Activated T-cell treated with anti-CD3 and anti-CD28 coated beads, Interleukin-2, amount 50 U/mL, for 4 hours (primary cell): ENCODE measurements at places on chromosomes 5 and 9.

DNA sequence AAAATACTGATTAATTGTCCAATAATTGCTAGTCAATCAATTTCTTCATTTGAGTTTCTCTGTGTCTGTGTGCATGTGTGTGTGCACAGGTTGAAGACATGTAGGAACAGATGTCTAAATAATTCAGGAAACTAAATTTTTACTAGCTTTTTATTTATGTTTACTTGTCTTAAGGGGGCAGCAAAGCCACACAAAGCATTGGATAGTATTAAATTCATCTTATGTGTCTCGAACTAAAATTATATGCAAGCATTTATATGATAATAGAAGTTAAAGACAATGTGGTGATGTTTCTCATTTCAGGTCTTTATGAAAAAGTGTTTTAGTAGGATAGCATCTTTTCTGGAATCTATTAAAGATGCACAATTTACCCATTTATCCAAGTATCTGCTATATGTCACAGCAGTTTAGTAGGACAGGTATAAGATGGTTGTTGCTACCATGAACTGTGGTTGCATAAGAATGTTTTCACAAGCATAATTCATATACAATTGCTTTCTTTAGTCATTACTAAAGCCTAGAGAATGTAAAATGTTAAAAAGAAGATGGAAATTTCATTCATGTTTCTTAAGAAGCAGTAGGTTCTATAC, 784.6 kb upstream of the NUDT12 start:
- no peak for DNase-seq

DNA sequence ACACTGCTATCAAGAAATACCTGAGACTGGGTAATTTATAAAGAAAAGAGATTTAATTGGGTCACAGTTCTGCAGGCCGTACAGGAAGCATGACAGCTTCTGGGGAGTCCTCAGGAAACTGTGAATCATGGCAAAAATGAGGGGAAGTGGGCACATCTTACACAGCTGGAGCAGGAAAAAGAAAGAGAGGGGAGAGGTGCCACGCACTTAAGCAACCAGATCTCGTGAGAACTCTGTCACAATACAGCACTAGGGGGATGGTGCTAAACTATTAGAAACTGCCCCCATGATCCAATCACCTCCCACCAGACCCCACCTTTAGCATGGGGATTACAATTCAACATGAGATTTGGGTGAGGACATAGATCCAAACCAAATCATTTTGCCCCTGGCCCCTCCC, 105.5 kb upstream of the CPLX2 start:
- DNase-seq = no peak

DNA sequence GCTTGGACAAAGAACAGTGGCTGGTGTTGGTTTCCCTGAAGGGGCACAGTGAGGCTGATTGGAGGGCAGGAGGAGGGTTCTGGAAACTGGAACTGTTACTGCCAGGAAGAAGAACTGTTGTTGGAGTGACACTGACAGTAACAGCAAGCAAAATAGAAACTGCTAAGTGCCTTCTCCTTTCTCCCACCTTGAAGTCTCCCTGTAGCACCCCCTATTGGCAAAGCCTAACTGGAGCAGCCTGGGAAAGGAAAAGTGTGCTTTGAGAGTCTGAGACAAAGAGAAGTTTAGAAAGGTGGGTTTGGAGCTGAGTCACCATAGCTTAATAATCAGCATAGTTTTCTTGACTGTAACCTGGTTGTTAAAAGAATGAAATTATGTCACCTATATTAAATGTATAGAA, 2.5 kb upstream of the TMEM174 start:
- no peak for DNase-seq

DNA sequence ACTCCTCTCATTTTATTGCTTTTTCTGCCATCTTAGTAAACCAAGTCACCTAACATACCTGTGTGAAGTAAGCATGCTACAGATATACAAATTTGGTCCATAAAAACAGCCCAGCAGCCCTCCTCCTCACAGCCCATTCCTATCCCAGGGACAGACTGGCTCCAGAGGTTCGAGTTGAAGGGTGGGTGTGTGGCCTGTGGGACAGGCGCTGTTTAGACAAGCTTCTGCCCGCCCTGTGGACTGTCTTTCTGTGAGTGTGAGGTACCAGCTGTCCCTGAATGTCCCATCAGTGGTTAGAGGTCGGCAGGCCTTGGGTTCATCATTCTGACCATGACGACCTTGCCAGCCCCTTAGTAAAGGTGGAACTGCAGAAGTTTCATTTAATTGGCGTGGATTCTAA, 82.0 kb downstream of the WNK2 start:
- DNase-seq = no peak

GRCh38 chr5:170111088-170111785, 5.5 kb downstream of the FOXI1 start:
- DNase-seq = no peak

- DNase-seq = no peak
Measured at GRCh38 chr9:20549053-20549452, 73.2 kb downstream of the MLLT3 start.

DNA sequence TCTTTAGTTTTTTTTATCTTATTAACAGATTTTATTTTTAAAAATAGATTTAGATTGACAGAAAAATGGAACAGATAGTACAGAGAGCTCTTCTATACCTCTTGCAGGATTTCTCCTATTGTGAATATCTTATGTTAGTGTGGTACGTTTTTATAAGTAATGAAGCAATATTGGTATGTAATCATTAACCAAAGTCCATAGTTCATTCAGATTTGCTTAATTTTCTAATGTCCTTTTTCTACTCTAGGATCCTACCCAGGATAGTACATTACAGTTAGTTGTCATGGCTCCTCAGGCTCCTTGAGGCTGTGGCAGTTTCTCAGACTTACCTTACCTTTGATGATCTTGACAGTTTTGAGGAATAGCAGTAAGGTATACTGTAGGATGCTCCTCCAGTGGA, 30.4 kb downstream of the PPP2R2B start:
- no peak for DNase-seq

DNA sequence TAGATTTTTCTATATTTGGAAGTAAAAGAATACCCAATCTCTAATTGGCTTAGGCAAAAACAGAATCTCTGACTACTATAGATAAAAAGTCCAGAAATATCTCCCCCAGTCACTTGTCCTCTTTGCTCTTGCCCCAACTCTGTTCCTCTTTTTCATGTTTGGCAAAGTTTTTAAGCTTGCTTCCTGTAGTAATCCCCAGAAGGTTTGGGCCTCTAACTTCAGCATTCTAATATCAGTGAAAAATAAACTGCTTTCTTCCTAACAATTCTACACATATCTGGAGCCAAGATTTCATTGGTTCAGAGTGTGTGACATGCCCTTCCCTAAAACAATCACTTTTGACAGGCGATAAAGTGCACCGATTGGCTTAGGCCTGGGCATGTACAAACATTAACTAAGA, 1680.3 kb downstream of the MAT2B start:
- DNase-seq = no peak

DNA sequence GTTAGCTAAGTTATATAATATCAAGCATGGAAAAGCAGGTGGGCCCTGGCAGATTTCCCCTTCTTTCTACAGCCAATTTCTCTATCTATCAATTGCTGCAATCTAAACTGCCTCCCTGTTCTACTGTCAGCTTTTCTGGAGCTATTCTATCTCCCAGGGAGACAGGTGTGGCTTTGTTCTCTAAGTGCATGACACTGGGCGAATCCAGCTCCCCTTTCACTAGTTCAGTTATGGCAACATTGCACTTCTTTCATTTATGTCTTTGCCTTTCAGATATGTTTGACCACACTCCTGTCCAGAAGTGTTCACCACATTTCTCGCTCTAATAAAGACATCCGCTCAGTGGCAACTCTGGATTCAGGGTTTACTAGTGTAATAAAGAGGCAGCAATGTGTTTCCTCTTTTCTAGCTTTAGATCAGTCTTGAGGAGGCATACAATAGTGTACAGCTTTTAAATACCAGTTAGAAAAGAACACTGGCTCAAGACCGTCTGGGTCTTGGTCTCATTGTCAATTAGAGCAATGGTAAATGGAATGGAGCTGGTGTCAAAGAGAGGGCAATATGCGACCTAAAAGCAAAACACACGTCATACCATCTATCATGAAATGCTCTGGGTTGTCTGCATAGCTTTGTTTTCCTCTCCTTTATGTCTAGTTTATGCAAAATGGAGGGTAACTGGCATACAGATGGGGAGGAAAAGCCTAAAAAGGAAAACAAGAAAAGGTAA, 197.0 kb downstream of the SLF1 start:
- DNase-seq = no peak

- no peak for DNase-seq
Measured at GRCh38 chr9:130871395-130872062, 25.1 kb downstream of the QRFP start.

DNA sequence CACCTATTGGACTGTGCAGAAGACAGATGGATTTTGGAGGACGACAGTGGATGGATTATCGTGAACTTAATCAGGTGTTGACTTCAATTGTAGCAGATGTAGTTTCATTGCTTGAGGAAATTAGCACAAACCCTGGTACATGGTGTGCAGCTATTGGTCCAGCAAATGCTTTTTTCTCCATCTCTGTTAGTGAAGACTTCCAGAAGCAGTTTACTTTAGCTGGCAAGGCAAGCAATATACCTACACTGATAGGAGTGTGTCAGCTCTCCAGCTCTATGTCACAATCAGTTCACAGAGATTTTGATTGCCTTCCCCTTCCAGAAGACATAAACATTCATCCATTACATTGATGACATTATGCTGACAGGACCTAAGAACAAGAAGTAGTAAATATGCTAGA, 35.7 kb upstream of the ROR2 start:
- DNase-seq = no peak

DNA sequence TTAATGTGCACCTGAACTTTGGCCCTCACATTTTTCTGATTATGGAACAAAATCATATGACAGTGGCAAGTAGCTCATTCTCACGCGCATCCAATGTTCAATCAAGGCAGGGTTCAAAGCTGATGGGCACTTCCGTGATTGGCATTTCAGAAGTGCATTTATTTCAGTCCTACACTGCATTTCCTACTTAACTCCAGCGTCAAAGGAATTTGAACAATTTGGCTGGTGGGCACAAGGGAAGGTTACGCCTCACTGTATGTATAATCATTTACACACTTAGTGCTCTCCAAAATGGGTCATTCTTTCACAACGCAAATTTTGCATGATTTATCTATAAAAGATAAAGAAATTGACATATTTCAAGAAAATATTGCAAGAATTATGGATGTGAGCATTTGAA, 167.9 kb upstream of the VLDLR start:
- DNase-seq = no peak

DNA sequence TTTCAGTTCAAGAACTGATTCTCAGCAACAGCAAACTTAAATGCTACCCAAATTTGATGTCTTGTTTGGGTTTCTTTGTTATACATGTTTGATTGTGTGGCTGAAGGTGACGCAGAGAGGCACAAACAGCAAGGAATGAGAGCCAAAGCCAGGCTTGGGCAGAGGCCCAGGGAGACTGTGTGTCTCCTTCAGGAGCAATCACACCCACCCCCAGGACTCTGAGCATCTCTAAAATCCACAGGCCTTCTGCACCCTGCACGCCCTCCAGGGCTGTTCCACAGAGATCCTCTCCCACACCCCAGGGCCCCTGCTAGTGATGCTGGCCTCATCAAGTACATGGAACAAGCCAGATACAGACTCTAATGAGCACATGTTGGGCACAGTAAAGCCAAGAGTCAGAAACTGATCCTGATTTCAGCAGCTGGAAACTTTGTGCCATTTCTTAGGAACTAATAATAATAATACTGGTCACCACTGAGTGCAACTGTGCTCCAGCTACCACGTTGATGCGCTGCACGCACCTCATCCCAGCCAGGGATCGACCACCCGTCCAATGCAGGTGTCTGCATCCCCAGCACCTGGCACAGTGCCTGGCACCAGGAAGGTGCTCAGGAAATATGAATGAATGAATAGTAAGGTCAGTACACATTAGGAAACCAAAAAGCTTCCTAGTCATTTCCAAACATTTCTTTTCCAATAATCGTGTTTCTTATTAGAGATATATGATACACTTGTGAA, 54.6 kb upstream of the TCF7 start:
- DNase-seq = no peak

DNA sequence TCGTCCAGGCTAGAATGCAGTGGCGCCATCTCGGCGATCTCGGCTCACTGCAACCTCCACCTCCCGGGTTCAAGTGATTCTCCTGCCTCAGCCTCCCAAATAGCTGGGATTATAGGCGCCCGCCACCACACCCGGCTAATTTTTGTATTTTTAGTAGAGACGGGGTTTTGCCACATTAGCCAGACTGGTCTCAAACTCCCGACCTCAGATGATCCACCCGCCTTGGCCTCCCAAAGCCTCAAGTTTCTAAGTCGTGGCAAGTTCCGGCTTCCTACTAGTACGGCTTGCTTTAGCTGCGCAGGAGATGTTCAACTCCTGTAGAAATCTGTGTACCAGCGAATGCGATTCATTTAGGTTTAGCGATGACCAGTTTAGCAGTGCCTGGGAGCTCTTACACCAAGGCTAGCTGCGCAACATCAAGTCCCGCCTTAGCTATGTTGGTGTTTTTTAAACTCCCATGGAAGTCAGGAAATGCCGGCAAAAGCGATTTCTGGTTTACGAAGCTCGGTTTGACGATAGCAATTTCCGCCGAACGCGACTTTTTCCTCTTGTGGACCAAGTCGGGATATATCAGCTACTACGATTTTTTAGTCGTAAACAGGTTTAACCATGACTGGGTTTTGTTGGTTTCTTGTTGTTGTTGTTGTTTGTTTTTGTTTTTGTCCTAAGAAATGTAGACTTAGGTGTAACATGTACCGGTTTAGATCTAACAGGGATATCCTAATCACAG, 46.4 kb downstream of the ANXA2R start:
- peak; percentile 41 for DNase-seq

GRCh38 chr9:101417977-101418376, 17.6 kb downstream of the ALDOB start:
- no peak for DNase-seq

DNA sequence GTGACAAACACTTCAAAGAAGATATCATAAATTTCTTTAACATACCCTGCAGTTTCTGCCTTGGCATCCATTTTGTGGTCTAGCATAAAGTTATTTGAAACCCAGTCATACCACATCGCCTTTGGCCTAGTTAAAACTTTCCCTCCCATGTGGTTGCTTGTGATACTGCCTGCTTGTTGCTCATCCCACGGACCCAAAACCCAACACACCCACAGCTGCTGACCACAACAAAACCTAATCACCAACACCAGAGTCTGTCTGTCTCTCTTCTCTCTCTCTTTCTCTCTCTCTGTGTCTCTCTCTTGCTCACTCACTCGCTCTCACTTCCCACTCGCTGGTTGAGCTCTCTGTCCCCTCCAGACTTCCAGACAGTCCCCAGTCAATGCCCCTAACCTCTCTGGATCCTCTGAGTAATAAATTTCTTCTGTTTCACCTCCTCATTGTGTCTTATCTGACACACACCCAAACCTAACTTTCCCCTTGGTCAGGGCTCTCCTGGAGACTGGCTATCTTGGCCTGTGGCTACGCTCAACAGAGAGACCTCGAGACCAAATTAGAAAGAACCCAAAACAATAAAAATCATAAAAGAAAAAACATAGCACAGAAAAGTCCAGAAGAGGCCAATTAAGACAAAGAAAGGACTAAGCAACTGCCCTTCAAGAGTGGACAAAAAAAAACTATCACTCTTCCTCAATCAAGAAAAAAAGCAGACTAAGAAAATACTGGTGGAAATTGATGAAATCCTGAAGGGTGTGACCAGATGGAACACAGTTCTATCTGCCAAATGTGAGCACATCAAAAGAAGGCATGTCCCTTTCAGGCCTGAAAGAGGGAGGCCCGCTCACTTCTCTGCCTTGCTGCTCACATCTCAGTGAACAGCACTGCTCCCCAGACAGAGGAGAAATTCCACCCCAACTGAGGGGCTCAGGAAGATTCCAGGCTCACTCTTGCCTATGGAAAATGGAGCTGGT, 41.5 kb downstream of the TTLL11 start:
- DNase-seq = no peak

GRCh38 chr9:104997536-104997935, 69.6 kb upstream of the ABCA1 start:
- DNase-seq = no peak

GRCh38 chr9:30591461-30591860, 1793.0 kb upstream of the ACO1 start:
- no peak for DNase-seq
